ENCODE measurements at places on chromosomes 7 and 10.

DNA sequence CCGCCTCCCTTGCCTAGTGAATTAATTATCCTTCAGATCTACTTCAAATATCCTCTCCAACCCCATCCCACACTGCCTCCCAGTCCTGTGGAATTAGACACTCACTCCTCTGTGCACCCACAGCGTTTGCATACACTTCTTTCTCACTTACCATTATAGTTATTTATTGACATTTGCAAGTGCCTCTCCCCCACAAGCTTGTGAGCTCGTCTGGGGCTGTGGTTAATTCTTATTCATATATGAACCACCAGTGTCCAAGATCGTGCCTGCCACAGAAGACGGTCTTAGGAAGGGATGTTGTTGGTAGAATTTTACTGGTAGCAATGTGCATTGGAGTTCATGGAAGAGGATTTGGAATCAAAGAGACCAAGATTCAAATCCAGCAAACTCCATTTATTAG lies 68.1 kb upstream of the AOAH start:
- DNase-seq = no peak

GRCh38 chr10:15843695-15844094 lies 16.6 kb downstream of the MINDY3 start:
- DNase-seq = no peak

DNA sequence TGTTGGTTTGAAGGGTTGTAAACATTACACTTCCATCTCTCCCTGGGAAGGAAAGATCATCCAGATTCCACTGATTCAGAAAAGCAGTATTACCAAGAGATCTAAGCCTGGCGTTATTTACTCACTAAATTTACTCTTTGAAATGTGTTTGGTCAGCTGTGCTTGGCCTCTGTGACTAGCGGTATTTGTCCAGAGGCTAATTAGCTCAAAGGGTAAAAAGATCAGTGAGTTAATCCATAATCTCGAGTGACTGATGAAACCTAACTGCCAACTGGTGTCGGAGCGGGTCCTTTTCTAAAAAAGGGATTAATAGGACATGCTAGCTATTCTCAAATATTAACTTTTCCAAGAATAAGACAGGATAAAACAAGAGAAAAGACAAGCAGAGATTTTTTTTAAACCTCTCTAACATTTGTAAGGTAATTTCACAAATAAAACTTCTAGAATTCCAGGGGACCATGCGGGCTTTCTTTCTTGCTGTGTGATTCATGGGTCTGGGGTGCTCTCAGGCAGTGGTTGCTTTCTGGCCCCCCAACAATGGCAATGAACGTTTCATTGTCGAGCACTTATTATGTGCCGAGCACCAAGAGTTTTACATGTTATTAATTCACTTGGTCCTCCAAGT lies 247.3 kb upstream of the AOAH start:
- DNase-seq = no peak

- DNase-seq = no peak
Measured at GRCh38 chr10:54613162-54613561, 187.9 kb downstream of the PCDH15 start.

- DNase-seq = no peak
Measured at GRCh38 chr7:109696723-109697122, 1127.0 kb downstream of the DNAJB9 start.

GRCh38 chr10:11757454-11757820 lies 15.3 kb downstream of the ECHDC3 start:
- no peak for DNase-seq

GRCh38 chr10:110223298-110223925 lies 16.0 kb downstream of the MXI1 start:
- DNase-seq = no peak

- no peak for DNase-seq
Measured at GRCh38 chr10:69073026-69073425, 14.9 kb upstream of the SRGN start.

DNA sequence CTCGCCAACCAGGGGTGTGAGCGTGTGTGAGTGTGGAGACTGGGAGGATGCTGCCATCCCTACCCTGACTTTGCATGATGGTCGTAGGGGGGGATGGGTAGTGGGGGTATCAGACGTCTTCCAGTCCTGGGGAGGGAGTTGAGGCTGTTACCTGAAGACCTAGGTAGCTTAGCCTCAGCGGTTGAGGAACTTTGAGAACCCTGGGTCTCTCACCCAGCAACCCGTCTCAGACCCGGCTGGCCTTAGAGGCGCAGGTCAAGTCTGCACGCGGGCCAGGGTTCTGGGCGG lies 2.7 kb downstream of the SLC4A2 start:
- DNase-seq = no peak

- DNase-seq = no peak
Measured at GRCh38 chr7:1269336-1269890, 36.7 kb downstream of the UNCX start.

- DNase-seq = no peak
Measured at GRCh38 chr10:75355706-75356105, 45.9 kb downstream of the ZNF503 start.

GRCh38 chr10:35359056-35359455 lies 22.7 kb downstream of the CCNY start:
- DNase-seq = no peak

- DNase-seq = no peak
Measured at GRCh38 chr10:21959998-21960397, 43.5 kb downstream of the DNAJC1 start.

GRCh38 chr10:31134311-31134952 lies 102.8 kb upstream of the ZNF438 start:
- peak; percentile 20 for DNase-seq

GRCh38 chr10:19921300-19922140 lies 105.3 kb downstream of the PLXDC2 start:
- no peak for DNase-seq

DNA sequence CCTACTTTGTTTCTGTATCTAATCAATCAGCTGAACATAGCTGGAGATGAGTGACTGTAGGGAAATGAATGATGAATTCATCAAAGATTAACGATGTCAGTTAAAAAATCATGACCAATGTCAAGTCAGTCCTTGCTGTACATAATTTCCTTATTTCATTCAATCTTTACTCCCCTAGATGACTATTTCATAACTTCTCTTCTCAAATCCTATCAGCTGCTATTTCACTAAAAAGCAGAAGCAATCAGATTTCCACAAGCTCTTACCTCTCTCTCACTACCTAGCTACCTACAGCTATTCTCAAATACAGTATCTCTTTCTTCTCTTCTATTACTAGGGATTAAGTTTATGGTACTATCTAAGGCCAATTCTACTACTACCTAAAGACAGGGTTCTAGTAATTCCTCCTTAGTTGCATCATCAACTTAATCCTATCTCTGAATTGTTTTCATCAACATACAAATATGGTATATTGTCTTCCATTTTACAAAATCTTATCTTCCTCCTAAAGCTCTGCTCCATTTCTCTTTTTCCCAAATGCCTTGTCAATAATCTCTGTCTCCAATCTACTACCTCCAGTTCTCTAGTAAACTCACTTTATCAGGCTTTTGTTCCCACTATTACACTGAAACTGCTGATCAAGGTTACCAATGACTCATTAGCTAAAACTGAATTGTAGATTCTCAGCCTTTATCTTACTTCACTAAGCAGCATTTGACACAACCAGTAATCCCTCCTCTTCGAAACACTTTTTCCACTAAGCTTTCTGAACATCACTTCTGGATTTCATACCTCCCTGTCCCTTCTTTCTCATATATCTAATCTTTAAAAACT lies 28.4 kb downstream of the JMJD1C start:
- DNase-seq = no peak

Data from CD4-positive, alpha-beta T cell (primary cell).